ENCODE measurements at places on chromosomes 12 and 14.

DNA sequence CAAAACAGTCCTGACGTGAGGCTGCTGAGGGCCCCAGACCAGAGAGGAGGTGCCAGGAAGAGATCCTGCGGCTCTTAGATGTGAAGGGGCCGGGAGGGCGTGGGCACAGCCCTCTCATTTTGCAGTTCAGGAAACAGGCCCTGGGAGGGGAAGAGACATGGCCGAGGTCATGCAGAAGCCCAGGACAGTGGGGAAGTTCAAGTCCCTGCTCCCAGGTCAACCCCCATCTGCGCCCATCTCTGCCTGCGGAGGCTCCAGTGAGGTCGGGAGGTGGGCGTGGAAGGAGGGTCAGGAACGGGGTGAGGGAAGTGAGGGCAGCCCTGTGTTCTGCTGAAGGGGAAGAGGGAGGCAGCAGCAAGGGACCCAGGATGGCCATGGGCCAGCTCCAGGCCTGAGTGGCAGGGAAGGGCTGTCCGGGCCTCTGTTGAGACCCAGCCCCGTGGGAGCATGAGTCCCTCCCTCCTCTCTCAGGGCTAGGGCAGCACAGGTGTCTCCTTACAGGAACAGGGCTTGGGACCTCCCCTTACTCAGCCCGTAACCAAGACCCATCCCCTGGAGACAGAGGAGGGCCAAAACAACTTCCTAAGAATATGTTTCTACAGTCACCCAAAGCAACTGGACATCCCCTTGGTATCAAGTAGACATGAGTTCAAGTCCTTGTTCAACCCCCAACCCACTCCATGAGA lies 90.8 kb downstream of the LGMN start:
- no peak for DNase-seq

GRCh38 chr14:59919570-59920377 lies at the start of gene LRRC9:
Gene LRRC9, plus strand, starts transcription at chr14:59920144.
- peak; percentile 16 for DNase-seq

GRCh38 chr12:116577154-116577561 lies 18.0 kb downstream of the MAP1LC3B2 start:
- no peak for DNase-seq

GRCh38 chr12:98465505-98465904 lies 49.9 kb upstream of the TMPO start:
- no peak for DNase-seq

DNA sequence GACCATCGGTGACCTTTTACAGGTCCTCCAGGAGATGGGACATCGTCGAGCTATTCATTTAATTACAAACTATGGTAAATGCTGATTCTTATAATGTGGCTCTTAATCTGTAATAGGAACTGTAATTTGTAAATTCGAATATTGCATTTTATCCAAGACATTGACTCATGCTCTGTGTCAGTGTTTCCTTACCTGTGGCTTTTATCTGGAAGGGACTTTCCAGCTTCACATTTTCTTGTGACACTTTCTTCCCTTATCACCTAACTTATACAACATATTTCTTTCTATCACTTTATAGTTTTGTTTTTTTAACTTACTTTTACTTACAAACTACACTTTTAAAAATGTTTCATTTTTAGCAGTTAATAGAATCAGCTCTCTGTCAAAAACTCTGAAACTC lies 14.8 kb downstream of the IRAK3 start:
- DNase-seq, result no peak

GRCh38 chr12:65505386-65506121 lies 227.1 kb downstream of the MSRB3 start:
- DNase-seq, result no peak

- DNase-seq, result peak; percentile 66
Measured at GRCh38 chr14:21913759-21914158, 240.1 kb upstream of the OR4E1 start.

GRCh38 chr12:96347130-96347699 lies 53.0 kb downstream of the CDK17 start:
- no peak for DNase-seq
